ENCODE measurements at places on chromosomes 4 and X. TPM values are rescaled to one million over a fixed set of nuclear protein-coding genes. Genes with fewer than 3 reads are reported as not detected.

The SLC9A6 gene
- 12.8 TPM for total RNA-seq

The GPR119 gene
- total RNA-seq, result not detected

The SCD5 gene
- 61.7 TPM for total RNA-seq

The SPIN2A gene
- total RNA-seq, result 1.2 TPM

The FAM47A gene
- total RNA-seq, result not detected

The GRIA3 gene
- total RNA-seq, result 18.6 TPM

DNA sequence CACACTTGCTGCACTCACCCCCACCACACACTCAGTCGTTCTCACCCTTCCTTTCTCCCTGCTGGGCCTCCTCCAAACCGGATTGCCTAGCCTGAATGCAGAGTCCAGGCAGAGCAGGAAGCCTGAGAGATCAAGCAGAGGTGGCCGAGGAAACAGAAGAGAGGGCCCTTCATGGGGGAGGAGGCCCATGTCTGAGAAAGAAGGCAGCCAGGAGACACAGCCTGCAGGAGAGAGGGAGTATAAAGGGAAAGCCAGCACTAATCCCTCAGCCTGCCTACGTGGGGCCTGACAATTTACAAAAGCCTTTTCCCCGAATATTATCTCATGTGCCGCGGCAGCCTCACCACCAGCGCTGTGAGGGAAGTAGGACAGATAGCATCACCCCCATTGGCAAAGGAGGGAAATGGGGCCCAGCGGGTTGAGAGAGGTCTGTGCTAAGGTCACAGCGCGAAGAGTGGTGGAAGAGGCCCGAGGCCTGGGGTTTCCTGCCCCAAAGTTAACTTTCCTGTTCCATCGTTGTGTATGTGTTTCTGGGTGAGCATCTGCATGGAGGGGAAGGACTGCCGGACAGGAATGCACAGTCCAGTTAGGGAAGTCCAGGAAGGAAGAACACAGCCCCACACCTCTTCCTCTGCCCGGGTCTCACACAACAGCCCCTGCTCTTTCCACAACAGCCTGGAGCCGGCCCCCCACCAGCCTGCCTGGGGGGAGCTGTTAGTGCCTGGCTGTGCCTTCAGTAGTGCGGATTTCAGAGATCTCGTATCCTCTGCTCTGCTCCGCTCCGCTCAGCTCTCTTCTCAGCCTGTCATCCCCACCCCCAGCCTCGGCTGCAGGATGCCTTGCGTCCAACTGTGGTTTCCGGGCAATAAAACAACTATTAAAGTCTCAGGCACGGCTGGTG is 50.9 kb upstream of the BCOR start:
- H3K27me3 ChIP-seq, result no peaks in the 10 kb centered on the region
- no peak overlapping the region for H3K4me3 ChIP-seq
- no peak overlapping the region for H3K27ac ChIP-seq
- no peaks in the 10 kb centered on the region for H3K36me3 ChIP-seq
- peaks cover 11% of the 10 kb centered on the region for H3K4me1 ChIP-seq

GRCh38 chr4:25863831-25864418 is 1.1 kb upstream of the SEL1L3 start:
- no peak overlapping the region for H3K27ac ChIP-seq
- H3K27me3 ChIP-seq, result no peaks in the 10 kb centered on the region
- H3K36me3 ChIP-seq, result no peaks in the 10 kb centered on the region
- no peak overlapping the region for H3K4me3 ChIP-seq

DNA sequence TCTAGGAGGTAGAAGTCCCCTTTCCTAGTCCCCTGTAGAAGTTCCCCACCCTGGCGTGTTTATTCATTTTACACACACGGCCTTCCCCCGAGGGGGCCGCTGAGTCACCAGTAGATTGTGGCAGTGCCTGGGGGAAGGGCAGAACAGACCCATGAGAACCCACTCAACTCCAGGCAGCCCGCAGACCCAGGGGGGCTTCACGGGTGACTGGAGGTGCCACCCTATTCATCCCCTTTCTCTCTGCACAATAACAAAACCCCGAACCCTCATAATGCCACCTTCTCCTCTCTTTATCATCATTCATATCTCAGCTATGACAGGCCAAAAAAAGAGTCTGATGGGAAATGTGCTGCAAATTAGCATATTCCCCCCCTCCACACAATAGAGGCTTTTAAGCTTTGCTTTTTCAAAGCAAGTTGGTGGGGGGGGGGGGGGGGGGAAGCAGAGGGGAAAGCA is 20.4 kb upstream of the GPM6B start:
- DNase-seq, result no peak
- H3K4me3 ChIP-seq, result no peak overlapping the region
- H3K4me1 ChIP-seq, result peaks cover 4% of the 10 kb centered on the region
- H3K36me3 ChIP-seq, result no peaks in the 10 kb centered on the region

- no peaks in the 10 kb centered on the region for H3K27me3 ChIP-seq
- no peak for DNase-seq
- H3K27ac ChIP-seq, result no peak overlapping the region
- no peak overlapping the region for H3K4me3 ChIP-seq
- H3K4me1 ChIP-seq, result no peaks in the 10 kb centered on the region
These were observed 18.8 kb downstream of the IL3RA start for GRCh38 chrX:1355131-1356046.

DNA sequence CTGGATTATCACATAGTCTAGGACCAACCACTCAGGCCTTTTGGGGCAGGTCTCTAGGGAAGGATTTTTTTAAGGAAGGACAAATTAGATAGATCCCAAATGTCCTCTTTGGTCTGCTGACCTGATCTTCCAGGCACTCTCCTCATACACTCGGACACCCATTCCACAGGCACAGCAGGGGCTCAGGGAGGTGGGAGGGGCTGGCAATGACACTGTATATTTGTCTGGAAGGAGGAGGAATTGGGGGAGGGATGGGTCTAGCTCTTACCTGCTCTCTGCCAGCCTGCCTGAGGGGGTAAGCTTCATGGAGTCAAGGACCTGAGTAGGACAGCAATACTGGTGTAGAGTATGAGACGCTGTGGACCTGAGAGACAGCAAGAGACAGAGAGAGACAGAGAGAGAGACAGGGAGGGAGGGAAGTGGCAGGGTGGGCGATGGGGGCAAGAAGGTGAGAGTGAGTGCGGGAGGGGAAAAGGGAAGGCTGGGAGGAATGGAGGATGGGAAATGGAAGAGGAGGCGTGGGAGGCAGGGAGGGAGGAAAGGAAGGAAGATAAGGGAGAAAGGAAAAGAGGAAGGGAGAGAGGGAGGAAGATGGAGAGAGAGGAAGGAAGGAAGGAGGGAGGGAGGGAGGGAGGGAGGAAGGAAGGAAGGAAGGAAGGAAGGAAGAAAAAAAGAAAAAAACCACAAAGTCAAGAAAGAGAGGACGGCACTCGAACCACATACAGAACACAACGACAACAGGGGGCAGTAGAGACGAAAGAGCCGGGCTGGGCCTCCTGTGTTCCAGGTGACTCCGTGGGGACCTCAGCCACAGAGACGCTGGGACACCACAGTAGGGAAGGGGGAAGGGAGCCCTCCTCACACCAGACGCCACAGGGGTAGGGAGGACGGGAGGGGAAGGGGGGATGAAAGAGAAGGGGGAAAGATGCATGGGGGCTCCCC is 1.8 kb downstream of the IQSEC2 start:
- H3K4me3 ChIP-seq, result no peak overlapping the region
- no peak overlapping the region for H3K27ac ChIP-seq
- H3K36me3 ChIP-seq, result no peaks in the 10 kb centered on the region
- no peak for DNase-seq
- H3K27me3 ChIP-seq, result no peaks in the 10 kb centered on the region

GRCh38 chrX:109350551-109350950 is 131.3 kb downstream of the GUCY2F start:
- no peak overlapping the region for H3K4me3 ChIP-seq
- no peak for DNase-seq
- H3K4me1 ChIP-seq, result peaks cover 13% of the 10 kb centered on the region

- H3K4me3 ChIP-seq, result no peak overlapping the region
- peak; percentile 65 for DNase-seq
- H3K36me3 ChIP-seq, result no peaks in the 10 kb centered on the region
- no peaks in the 10 kb centered on the region for H3K27me3 ChIP-seq
- peaks cover 19% of the 10 kb centered on the region for H3K4me1 ChIP-seq
- peak overlapping the region; percentile 56 for H3K27ac ChIP-seq
These were observed 73.3 kb downstream of the MANBA start for GRCh38 chr4:102687373-102687981.

- H3K4me1 ChIP-seq, result peaks cover 6% of the 10 kb centered on the region
- H3K27ac ChIP-seq, result peak within 1 kb of the TSS; percentile 68
- H3K4me3 ChIP-seq, result peak within 1 kb of the TSS; percentile 81
- no peaks in the 10 kb centered on the region for H3K36me3 ChIP-seq
- DNase-seq, result peak; percentile 64
- H3K27me3 ChIP-seq, result no peaks in the 10 kb centered on the region
These were observed at the start of gene ARMCX6 for GRCh38 chrX:101617211-101618191. TSS of gene ARMCX6 (minus strand) at chrX:101618000. CDS start at chrX:101616620, 1,380 bp downstream.

- H3K27me3 ChIP-seq, result no peaks in the 10 kb centered on the region
- no peak overlapping the region for H3K27ac ChIP-seq
- H3K4me1 ChIP-seq, result no peaks in the 10 kb centered on the region
- no peak overlapping the region for H3K4me3 ChIP-seq
These were observed 571.0 kb upstream of the KLHL4 start for GRCh38 chrX:86946569-86946968.

DNA sequence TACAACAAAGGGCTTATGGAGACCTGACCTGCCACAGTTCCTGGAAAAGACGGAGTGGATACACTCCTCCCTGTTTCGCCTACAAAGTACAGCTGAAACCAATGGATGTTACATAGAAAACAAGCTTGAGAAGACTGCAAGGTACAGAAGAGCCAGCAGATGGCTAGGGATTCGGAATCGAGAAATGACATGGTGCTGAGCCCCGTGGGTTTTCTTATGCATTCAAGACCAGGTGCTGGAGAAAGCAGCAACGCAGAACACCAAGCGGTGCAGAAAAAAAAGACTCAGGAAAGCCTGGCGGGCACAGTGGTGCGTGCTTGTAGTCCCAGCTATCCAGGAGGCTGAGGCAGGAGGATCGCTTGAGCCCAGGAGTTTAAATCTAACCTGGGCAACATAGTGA is 13.8 kb downstream of the TIMM17B start:
- no peaks in the 10 kb centered on the region for H3K4me1 ChIP-seq
- no peak overlapping the region for H3K27ac ChIP-seq
- H3K4me3 ChIP-seq, result no peak overlapping the region
- DNase-seq, result no peak
- H3K36me3 ChIP-seq, result no peaks in the 10 kb centered on the region

GRCh38 chr4:128564081-128564630 is 245.3 kb upstream of the JADE1 start:
- H3K36me3 ChIP-seq, result no peaks in the 10 kb centered on the region
- no peaks in the 10 kb centered on the region for H3K27me3 ChIP-seq
- peaks cover 20% of the 10 kb centered on the region for H3K4me1 ChIP-seq

DNA sequence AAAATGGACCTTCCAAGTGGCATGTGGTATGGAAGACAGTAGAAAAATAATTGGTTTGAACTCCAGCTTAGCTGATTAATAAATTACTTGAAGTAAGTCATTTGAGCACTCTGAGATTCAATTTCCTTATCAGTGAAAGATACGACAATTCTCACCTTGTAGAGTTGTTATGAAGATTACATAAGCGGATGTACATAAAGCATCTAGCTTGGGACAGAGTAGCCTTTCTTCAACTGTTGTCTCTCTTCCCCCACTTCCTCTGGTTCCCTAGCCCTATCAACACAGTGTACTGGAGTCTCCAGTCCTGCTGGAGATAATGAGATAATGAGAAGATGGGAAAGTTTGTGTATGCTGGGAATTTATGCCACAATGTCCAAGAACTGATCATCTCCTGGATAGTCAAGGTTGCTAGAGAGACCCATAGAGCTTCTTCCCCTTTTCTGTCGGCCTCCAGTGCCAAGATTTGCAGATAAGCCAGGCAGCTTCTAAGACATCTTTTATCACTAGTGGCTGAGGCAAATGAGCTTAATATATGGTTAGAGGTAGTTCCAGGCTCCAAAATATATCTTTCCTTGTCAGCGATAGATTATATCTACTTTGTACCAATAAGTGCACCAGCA is 33.9 kb downstream of the VSIG4 start:
- no peaks in the 10 kb centered on the region for H3K27me3 ChIP-seq
- no peaks in the 10 kb centered on the region for H3K4me1 ChIP-seq
- H3K4me3 ChIP-seq, result no peak overlapping the region
- H3K36me3 ChIP-seq, result no peaks in the 10 kb centered on the region
- no peak for DNase-seq

- H3K36me3 ChIP-seq, result no peaks in the 10 kb centered on the region
- no peaks in the 10 kb centered on the region for H3K27me3 ChIP-seq
- no peak overlapping the region for H3K27ac ChIP-seq
- peak; percentile 18 for DNase-seq
- H3K4me3 ChIP-seq, result no peak overlapping the region
- H3K4me1 ChIP-seq, result no peaks in the 10 kb centered on the region
These were observed 70.9 kb downstream of the ATXN3L start for GRCh38 chrX:13248867-13249486.

DNA sequence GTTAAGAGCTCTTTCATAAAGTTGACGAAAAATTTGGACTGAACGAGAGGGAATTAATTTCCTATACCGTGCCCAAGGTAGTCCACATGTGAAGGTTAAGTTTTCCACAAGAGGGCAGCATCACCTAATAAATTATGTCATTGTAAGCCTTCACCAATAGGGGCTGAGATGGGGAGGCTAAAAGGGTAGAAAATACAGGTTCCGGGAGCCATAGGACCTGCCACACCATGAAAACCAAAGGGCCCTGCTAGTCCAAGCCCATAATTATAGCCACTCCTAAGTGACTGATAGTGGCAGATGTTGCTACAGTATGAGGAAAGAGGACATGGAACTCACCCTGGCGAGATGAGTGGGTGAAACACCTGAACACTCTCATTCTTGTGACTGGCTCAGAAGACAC is 122.2 kb downstream of the SHROOM4 start:
- H3K36me3 ChIP-seq, result no peaks in the 10 kb centered on the region
- H3K4me3 ChIP-seq, result no peak overlapping the region
- H3K27ac ChIP-seq, result no peak overlapping the region
- H3K27me3 ChIP-seq, result no peaks in the 10 kb centered on the region
- no peaks in the 10 kb centered on the region for H3K4me1 ChIP-seq
- no peak for DNase-seq

- peaks cover 8% of the 10 kb centered on the region for H3K4me1 ChIP-seq
- H3K36me3 ChIP-seq, result no peaks in the 10 kb centered on the region
- peaks cover 3% of the 10 kb centered on the region for H3K27me3 ChIP-seq
- no peak for DNase-seq
- H3K27ac ChIP-seq, result peak overlapping the region; percentile 27
These were observed 320.1 kb upstream of the PPARGC1A start for GRCh38 chr4:24209906-24210305.

DNA sequence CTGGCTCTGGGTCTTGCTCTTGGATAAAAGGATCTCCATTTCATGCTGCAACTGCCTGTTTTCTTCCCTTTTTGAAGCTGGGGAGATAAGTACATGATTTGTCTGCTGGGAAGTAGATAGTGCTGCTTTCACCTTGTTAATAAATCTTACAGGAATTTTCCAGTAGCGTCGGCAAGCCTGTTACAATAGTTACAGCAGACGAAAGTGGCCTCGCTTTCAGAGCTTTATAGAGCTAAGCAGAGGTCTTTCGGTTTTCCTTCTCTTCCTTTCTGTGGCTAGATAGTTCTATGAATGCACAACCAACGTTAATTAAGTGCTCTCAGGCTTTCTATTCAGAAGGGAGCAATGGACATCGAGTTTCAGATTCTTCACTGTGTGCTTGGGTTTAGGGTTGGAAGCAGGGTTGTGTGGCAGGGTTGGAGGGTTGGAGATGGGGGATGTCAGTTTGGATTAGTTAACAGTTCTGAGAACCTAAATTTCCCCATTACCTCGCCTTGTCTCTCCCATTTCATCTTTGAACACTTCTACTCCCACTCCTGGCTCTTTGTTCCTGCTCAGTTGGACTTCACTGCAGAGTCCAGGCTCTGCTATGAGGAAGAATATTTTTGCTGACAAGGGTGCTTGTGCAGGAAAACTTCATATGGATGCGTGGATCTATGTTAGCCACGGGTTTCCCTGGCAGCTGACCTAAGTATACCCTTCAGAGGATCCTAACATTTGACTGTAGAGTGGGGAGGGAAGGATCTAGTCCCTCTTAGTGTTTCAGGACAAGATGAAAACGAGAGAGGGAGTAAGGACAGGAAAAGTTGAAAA is 237.9 kb downstream of the ARHGAP10 start:
- H3K27me3 ChIP-seq, result no peaks in the 10 kb centered on the region
- H3K36me3 ChIP-seq, result peaks cover 4% of the 10 kb centered on the region
- no peak overlapping the region for H3K27ac ChIP-seq
- H3K4me1 ChIP-seq, result no peaks in the 10 kb centered on the region
- DNase-seq, result no peak

All from astrocyte (in vitro differentiated cells and primary cell).